ENCODE measurements at places on chromosomes 7 and 10.
A peak's percentile ranks its signal among the peaks of the same experiment; 100 is the strongest.

GRCh38 chr10:128161031-128161430 is 34.8 kb upstream of the MKI67 start:
- peak; percentile 39 for DNase-seq

DNA sequence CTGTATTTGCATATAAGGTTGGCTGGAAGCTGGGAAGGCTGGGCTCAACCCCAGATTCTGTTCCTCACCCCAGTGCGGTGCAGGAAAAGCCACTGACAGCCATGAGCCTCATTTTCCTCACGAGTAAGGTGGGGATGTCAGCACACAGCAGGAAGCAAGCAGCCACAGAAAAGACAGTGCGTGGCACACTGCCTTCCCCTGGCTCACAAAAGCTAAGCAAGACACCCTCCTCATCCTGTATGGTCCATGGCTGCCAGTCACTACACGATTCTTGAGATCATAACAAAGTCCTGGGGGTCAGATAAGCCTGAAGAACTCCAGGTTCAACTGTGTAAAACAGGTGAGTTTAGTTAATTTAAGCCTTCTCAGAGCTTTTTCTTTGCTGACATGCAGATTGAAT is 28.9 kb upstream of the DDC start:
- DNase-seq = no peak

GRCh38 chr10:11475831-11476434 is 135.5 kb downstream of the USP6NL start:
- DNase-seq = peak; percentile 67

DNA sequence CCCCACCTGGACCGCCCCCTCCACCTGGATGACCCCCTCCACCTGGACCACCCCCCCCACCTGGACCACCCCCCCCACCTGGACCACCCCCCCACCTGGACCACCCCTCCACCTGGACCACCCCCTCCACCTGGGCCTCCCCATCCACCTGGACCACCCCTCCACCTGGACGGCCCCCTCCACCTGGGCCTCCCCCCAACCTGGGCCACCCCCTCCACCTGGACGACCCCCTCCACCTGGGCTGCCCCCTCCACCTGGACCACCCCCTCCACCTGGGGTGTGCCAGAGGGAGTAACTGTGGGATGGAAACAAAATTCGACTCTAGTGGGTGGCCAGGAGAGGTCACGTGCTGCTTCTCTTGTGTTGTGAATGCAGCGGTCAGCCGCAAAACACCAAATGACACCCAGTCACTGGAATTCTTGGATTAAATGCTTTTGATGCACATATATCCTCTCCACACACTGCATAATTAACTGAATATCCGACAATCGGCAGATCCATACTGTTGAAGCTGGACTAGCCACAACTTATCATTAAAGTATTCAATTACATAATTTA is 316.7 kb downstream of the PTPRN2 start:
- no peak for DNase-seq

GRCh38 chr7:2211259-2211880 is 21.4 kb downstream of the MAD1L1 start:
- no peak for DNase-seq

DNA sequence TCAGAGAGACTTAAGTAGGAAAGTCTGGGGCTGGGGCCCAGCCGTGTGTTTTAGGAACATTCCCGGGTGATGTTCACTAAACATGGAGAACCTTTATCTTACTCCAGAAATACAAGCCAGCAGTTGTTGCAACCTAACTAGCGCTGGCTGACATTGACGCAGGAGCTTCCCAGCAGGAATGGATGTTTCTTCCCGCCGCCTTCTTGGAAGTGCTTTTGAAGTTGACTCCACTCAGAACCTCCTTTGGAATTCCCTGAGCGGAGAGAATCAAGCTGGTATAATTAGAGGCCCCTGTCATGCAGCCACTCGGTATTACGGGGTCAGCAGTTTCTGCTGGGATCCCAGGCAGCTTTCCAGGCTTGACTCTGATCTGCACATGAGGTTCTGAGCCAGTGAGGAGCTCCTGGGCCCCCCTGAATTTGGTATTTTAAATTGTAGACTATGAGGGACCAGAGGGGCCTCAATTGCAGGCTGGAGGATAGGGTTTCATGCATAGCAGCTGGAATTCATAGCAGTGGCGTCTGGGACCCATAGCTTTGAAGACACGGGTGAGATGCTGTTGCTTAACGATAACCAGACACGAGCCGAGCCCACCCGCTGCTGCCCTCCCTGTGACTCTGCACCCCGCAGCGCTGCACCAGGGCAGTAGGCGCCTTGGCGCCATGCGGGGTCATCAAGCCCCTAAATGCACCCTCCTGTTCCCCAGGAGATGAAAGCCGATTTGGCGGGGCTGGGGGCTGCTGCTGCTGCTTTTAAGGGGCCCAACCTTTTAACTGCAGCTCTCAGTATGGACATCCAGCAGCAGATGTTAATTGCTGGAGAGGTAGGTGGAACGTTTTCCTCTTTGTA is 61.8 kb downstream of the EEPD1 start:
- DNase-seq = no peak

DNA sequence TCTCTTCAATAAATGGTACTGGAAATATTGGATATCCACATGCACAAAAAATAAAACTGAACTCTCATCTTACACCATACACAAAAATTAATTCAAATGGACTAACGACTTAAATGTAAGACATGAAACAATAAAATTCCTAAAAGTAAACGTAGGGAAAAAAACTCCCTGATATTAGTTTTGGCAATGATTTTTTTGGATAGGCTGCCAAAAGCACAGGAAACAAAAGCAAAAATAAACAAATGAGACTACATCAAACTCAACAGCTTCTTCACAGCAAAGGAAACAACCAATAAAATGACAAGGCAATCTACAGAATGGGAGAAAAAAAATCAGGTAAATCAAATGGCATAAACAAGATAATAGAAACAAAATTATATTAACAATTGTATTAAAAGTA is 65.7 kb downstream of the ORC5 start:
- no peak for DNase-seq

- no peak for DNase-seq
Measured at GRCh38 chr10:26439406-26440087, 1.4 kb downstream of the APBB1IP start.

DNA sequence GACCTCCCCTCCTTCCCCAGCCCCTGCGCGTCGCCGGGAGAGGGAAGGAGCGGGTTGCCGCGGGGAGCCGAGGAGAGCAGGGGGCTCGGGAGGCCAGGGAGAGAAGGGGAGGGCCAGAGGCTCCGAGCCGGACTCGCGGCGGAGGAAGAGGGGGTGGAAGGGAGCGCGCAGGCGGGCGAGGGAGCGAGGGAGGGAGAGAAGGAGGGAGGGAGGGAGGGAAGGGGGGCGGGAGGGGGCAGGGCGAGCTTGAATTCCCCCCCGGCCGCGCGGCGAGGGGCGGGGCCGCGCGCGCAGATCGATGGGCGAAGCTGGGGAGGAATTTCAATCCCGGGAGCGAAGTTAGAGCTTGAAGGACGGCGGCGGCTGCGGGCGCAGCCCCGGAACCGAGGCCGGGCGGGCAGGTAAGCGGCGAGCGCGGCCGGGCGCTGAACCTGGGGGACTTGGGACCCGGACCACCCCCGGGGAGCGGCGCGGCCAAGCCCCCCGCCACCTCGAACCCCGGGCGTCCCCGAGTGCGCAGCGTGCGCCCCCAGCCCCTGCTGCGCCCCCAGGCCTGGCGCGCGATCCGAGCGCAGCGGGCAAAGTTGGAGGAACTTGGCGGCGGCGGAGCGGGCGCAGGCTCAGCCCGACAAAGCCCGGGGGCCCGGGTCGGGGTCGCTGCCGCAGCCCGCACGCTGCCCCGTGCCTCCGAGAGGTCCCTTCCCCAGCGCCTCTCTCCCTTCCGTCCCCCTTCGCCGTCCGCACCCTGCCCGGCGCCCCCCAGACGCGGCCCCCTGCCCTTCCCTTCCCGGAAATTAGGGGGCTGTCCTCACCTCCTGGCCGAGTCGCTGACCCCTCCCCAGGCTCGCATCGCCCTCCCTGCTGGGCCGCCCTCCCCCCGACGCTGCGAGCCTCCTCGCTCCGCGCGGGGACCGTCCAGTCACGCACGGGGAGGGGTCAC is at the start of gene ELFN1:
TSS of gene ELFN1 (plus strand) at position 324 of the 940 bp plus-strand sequence. CDS start 74,320 bp downstream, outside the sequence.
- no peak for DNase-seq

DNA sequence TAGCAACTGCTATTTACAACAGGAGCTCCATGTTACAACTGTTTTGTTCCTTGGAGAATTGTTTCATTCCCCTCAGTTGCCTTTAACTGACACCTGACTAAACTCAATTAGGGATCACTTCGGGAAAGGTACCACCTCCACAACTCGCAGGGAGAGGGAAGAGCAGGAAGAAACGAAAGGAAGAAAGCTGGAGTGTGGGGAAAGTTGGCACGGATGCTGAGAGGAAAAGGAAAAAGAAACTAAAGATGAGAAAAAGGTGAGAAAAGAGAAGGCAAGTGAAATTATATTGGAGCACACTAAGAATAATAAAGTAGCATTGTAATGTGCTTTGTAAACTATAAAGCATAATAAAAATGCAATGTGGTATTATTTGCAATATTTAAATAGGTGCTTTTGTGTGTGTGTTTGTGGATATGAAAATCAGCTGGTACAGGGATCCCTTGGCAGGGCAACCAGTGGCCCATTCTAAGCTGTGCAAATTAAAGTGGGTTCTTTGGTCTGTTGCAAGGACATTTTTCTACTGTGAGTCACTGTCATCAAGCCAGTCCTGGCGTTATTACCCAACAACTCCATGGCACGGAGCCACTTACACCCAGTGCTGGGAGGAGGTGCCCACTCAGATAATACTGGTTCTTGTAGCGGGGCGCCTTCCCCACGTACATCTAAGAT is 45.9 kb downstream of the HIPK2 start:
- peak; percentile 94 for DNase-seq
